Uterus (tissue), 4 donors: ENCODE measurements at places on chromosomes 2 and 18. TPM values are rescaled to one million over a fixed set of nuclear protein-coding genes. Genes with fewer than 3 reads are reported as not detected.

DNA sequence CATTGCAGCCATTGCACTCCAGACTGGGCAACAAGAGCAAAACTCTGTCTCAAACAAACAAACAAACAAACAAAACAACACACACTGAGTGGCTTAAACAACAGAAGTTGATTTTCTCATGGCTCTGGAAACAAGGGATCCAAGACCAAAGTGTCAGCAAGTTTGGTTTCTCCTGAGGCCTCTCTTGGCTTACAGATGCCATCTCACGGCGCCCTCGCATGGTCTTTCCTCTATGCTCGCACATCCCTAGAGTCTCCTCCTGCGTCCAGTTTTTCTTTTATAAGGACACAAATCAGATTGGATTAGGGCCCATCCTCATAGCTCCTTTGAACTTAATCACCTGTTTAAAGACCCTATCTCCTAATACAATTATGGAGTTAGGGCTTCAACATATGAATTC, 133.4 kb upstream of the LRRTM1 start:
- H3K4me3 ChIP-seq, result no peak overlapping the region
- H3K27ac ChIP-seq, result no peak overlapping the region
- no peaks in the 10 kb centered on the region for H3K27me3 ChIP-seq
- no peaks in the 10 kb centered on the region for H3K36me3 ChIP-seq

GRCh38 chr2:43495727-43496126, 100.1 kb downstream of the THADA start:
- no peaks in the 10 kb centered on the region for H3K4me1 ChIP-seq
- no peak overlapping the region for H3K27ac ChIP-seq
- DNase-seq, result no peak
- no peaks in the 10 kb centered on the region for H3K36me3 ChIP-seq

GRCh38 chr2:24456599-24457556, 34.2 kb upstream of the NCOA1 start:
- peaks cover 4% of the 10 kb centered on the region for H3K4me1 ChIP-seq
- peak; percentile 92 for DNase-seq
- H3K27me3 ChIP-seq, result no peaks in the 10 kb centered on the region
- H3K36me3 ChIP-seq, result no peaks in the 10 kb centered on the region

GRCh38 chr2:49288113-49288705, 133.9 kb upstream of the FSHR start:
- no peaks in the 10 kb centered on the region for H3K27me3 ChIP-seq
- no peaks in the 10 kb centered on the region for H3K36me3 ChIP-seq
- no peak overlapping the region for H3K4me3 ChIP-seq
- no peak overlapping the region for H3K27ac ChIP-seq

GRCh38 chr2:12769492-12770105, 52.9 kb downstream of the TRIB2 start:
- H3K27me3 ChIP-seq, result no peaks in the 10 kb centered on the region
- no peak overlapping the region for H3K4me3 ChIP-seq
- H3K4me1 ChIP-seq, result no peaks in the 10 kb centered on the region
- no peaks in the 10 kb centered on the region for H3K36me3 ChIP-seq
- peak; percentile 61 for DNase-seq
- H3K27ac ChIP-seq, result no peak overlapping the region

DNA sequence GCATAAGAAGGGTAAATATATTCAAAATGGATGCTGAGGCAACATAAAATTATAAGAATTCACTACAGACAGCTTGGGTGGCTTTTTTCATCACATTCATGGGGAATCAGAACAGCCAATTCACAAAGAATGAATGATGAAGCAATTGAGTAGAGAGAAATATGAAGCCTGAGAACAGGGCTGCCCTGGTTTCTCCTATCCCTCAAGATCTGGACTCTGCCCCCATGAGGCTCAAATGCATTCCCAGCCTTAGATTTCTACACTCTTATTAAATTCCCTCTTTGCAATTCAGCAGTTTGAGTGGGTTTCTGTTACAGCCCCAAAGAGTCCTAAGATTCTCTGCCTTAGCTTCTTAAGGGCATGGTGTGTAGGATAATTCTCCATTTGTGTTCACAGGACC, 172.5 kb downstream of the MAIP1 start:
- no peak overlapping the region for H3K4me3 ChIP-seq
- H3K27ac ChIP-seq, result no peak overlapping the region
- no peak for DNase-seq
- H3K27me3 ChIP-seq, result no peaks in the 10 kb centered on the region
- H3K4me1 ChIP-seq, result no peaks in the 10 kb centered on the region
- H3K36me3 ChIP-seq, result no peaks in the 10 kb centered on the region

DNA sequence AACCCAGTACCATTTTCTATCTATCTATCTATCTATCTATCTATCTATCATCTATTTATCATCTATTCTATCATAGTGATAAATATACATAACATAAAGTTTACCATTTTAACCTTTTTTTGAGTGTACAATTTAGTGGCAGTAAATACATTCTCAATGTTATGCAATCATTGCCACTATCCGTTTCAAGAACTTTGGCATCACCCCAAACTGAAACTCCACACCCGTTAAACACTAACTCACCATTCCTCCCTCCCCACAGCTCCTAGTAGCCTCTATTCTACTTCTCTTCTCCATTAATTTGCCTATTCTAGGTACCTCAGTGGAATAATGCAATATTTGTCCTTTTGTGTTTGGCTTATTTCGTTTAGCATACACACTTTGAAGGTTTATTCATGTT, 82.5 kb upstream of the KCNE4 start:
- H3K4me3 ChIP-seq, result no peak overlapping the region
- H3K36me3 ChIP-seq, result no peaks in the 10 kb centered on the region
- no peak for DNase-seq
- no peak overlapping the region for H3K27ac ChIP-seq

DNA sequence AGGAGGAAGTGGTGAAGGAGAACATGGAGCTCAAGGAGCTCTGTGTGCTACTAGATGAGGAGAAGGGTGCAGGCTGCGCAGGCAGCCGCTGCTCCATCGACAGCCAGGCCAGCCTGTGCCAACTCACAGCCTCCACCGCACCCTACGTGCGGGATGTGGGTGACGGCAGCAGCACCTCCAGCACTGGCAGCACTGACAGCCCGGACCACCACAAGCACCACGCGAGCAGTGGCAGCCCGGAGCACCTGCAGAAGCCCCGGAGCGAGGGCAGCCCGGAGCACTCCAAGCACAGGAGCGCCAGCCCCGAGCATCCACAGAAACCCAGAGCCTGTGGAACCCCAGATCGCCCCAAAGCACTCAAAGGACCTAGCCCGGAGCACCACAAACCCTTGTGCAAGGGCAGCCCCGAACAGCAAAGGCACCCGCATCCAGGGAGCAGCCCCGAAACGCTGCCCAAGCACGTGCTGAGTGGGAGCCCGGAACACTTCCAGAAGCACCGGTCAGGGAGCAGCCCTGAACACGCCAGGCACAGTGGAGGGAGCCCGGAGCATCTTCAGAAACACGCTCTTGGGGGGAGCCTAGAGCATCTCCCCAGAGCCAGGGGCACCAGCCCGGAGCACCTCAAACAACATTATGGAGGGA, 9.0 kb downstream of the CCDC85A start:
- H3K27ac ChIP-seq, result no peak overlapping the region
- H3K27me3 ChIP-seq, result no peaks in the 10 kb centered on the region
- no peak overlapping the region for H3K4me3 ChIP-seq
- no peak for DNase-seq
- no peaks in the 10 kb centered on the region for H3K36me3 ChIP-seq

- H3K27me3 ChIP-seq, result no peaks in the 10 kb centered on the region
- no peak overlapping the region for H3K27ac ChIP-seq
- no peak overlapping the region for H3K4me3 ChIP-seq
- H3K4me1 ChIP-seq, result no peaks in the 10 kb centered on the region
Measured at GRCh38 chr2:240319855-240320203, 115.6 kb upstream of the GPC1 start.

GRCh38 chr2:62475172-62476011, 30.6 kb downstream of the TMEM17 start:
- no peak for DNase-seq
- H3K27ac ChIP-seq, result peak overlapping the region; percentile 74
- H3K27me3 ChIP-seq, result no peaks in the 10 kb centered on the region
- H3K4me1 ChIP-seq, result peaks cover 25% of the 10 kb centered on the region

DNA sequence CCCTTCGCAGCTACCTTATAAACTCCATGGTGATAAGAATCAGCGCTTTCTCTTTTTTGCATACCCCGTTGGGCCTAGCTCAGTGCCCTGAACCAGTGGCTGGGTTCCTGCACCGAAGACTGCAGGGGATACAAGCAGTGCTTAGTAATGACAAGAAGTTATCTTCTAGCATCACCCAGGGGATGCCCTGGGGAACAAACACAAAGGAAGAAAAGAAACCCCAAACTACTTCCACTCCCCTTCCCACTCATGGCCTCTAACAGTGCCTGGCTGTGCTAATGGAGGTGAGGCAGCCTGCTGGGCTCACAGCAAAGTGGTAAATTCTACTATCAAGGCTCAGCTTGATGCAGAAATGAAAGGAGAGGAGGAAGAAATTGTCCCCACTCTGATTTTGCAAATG, 314.7 kb downstream of the TXNL1 start:
- no peaks in the 10 kb centered on the region for H3K36me3 ChIP-seq
- H3K4me1 ChIP-seq, result peaks cover 6% of the 10 kb centered on the region
- no peak overlapping the region for H3K27ac ChIP-seq

DNA sequence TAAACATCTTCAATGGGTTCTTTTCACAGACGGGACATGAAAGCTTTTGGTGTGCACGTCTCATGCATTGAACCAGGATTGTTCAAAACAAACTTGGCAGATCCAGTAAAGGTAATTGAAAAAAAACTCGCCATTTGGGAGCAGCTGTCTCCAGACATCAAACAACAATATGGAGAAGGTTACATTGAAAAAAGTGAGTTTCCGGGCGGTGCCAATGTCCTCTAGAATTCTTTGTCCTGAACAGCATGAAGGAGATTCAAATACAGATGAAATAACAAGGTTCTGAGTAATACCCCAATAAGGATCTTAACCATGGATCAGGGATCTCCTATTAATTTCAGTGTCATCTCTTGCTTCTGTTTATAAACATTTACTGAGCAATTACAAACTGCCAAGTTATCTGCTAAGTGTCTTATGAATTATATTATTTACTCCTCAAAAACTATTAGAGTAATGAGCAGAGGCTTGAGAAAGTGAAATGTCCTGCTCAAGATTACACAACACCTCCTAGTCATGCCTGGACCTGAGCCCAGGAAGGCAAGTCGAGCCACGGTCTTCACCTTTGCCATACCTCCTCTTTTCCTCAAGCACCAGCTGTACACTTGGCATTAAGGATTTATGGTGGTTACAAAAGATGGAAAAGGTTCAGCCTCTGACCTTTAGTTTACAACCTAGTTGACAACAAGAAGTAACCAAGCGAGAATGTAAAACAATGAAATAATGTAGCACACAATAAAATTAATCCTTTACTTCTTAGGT, 22.6 kb downstream of the DHRS9 start:
- H3K27me3 ChIP-seq, result no peaks in the 10 kb centered on the region
- no peak for DNase-seq
- H3K27ac ChIP-seq, result no peak overlapping the region
- no peaks in the 10 kb centered on the region for H3K4me1 ChIP-seq
- no peaks in the 10 kb centered on the region for H3K36me3 ChIP-seq

DNA sequence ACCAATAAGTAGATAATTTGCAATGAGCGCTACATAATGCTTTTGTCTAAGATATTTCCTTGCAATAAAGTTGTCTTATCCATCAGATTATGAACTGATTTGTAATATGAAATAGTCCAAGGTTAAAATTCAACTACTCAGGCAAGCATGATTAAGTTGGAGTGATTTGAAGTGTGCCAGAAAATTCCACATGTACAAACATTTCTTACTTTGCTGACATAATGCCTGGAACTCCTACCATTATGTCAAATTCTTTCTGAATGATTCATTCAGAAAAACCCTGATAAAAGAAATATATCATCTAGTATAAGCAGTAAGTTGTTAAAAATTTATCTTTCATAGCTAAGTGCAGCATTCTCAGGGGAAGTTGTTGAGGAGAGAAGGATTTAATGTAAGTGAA, 87.3 kb downstream of the CBLN2 start:
- H3K4me1 ChIP-seq, result no peaks in the 10 kb centered on the region
- H3K4me3 ChIP-seq, result no peak overlapping the region
- DNase-seq, result no peak
- no peak overlapping the region for H3K27ac ChIP-seq
- no peaks in the 10 kb centered on the region for H3K36me3 ChIP-seq

GRCh38 chr2:85791704-85792565, 38.1 kb downstream of the ATOH8 start:
- H3K4me3 ChIP-seq, result no peak overlapping the region
- peak overlapping the region; percentile 84 for H3K27ac ChIP-seq
- no peaks in the 10 kb centered on the region for H3K36me3 ChIP-seq
- no peaks in the 10 kb centered on the region for H3K27me3 ChIP-seq
- peaks cover 42% of the 10 kb centered on the region for H3K4me1 ChIP-seq

GRCh38 chr2:84495539-84496146, 20.7 kb upstream of the DNAH6 start:
- no peaks in the 10 kb centered on the region for H3K4me1 ChIP-seq
- no peak for DNase-seq
- H3K36me3 ChIP-seq, result no peaks in the 10 kb centered on the region
- no peak overlapping the region for H3K4me3 ChIP-seq

DNA sequence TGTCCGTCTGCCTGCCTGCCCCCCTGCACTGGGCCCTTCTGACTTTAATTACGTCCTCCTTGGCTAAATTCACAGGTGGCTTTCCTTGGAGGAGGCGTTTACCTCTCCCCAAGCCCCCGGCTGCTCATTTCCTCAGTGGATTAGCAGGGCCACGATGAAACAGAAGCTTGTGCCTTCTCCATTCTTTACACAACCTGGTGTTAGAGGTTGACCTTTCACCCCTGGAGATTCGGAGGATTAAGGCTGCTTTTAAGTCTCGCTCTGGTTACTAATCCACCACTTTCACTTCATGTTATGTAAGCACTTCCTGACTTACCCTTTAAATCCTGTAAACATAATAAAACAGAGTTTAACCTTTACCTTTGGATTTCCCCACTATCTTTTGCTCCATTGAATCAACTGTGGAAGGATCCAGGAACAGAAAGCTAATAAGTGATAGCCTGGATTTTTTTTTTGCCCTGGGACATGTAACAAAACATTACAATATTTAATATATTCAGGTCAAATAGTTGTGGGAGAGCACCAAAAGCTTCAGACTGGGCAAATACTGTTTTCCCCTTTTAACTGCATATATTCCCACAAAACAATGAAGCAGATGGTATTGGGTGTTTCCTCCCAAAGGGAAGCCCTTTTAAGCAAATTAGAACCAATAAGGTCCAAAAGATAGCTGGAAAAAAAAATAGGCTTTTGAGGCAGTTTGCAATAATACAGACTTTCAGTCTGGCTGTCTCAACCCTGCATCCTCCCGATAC, 370.2 kb downstream of the EN1 start:
- no peak overlapping the region for H3K4me3 ChIP-seq
- no peak for DNase-seq
- H3K27ac ChIP-seq, result no peak overlapping the region
- H3K27me3 ChIP-seq, result no peaks in the 10 kb centered on the region

DNA sequence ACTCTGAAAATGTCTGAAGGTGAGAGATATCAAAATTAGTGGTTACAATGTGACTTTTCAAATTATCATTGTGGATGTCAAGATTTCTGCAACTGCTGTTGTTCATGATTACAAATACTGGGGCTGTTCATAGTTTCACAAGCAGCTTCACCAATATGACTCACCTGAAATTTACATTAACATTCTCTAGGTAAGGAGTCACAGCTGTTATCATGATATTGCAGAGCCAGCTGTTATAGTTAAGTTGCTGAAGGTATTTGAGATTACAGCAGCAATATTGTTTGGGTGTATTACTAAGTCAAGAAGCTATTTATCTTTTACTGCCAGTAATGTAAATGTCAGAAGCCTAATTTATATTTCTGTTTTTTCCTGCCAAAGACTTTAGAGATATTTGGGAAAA, 140.0 kb downstream of the MC4R start:
- DNase-seq, result no peak
- H3K4me3 ChIP-seq, result no peak overlapping the region
- no peaks in the 10 kb centered on the region for H3K4me1 ChIP-seq
- no peak overlapping the region for H3K27ac ChIP-seq

NEU2 gene
- total RNA-seq, result not detected

CCL20 gene
- not detected for total RNA-seq

CNDP1 gene
- total RNA-seq, result 0.24 TPM

C1QL2 gene
- not detected for total RNA-seq
